Activated T-cell treated with anti-CD3 and anti-CD28 coated beads for 4 hours (primary cell): ENCODE measurements at places on chromosomes 4 and X.

- DNase-seq = no peak
Measured at GRCh38 chrX:64580605-64581004, 185.4 kb upstream of the MTMR8 start.

- no peak for DNase-seq
Measured at GRCh38 chr4:3307060-3307459, 14.2 kb downstream of the RGS12 start.

DNA sequence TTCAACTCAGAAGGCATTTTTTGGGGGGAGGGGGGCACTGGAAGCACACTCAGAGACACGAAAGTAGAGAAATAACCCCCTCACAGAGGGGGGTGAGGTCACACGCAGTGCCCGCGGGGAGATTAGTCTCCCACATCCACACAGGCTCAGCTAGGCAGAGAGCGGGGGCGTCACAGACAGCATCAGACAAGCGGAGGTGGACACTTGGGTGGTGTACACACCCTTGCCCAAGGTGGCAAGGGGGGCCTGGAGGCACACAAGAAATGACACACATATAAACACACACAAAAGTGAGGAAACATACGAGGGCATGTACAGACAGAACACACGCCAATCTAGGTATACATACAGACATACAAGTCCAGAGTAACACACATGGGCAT, 637 bp upstream of the SYN1 start:
- DNase-seq = no peak

DNA sequence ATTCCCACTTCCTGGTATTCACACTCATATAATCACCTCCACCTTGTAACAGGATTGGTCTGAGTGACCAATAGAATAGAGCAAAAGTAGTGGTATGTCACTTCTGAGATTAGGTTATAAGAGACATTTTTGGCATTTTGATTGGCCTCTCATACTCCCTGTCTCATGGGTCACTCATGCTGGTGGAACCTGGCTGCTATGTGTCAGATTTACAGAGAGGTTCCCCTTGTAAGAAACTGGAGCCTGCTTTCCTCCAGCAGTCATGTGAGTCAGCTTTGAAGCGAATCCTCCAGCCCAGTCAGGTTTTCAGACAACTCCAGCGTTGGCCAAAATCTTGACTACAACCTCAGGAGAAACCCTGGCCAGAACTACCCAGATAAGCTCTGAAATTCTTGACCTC, 2.6 kb upstream of the OTUD4 start:
- no peak for DNase-seq

- no peak for DNase-seq
Measured at GRCh38 chr4:178599521-178599920, 1157.3 kb upstream of the AGA start.

DNA sequence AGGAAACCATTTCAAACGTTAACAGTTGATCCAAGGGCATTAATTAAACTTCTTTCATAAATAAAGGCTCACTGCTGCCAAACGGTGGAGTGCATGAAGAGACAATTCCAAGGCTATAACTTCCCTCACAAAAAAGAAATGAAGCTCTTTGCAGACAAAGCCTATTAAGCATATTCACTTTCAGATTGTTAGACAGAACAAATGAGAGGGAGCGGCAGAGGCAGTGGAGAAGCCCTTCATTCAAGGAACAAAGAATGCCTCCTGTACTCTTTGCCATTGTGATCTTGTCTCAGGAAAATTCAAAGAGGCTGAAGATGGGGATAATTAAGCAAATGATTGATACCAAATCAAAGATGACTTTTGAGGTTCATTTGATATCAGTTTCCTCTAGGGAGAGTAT, 370.5 kb upstream of the FAT1 start:
- no peak for DNase-seq

- DNase-seq = no peak
Measured at GRCh38 chrX:154804261-154804956, 876 bp downstream of the MPP1 start.

GRCh38 chr4:99248714-99249113, 29.7 kb upstream of the ADH6 start:
- DNase-seq = no peak

- DNase-seq = no peak
Measured at GRCh38 chrX:69085151-69085550, 80.1 kb downstream of the PJA1 start.

DNA sequence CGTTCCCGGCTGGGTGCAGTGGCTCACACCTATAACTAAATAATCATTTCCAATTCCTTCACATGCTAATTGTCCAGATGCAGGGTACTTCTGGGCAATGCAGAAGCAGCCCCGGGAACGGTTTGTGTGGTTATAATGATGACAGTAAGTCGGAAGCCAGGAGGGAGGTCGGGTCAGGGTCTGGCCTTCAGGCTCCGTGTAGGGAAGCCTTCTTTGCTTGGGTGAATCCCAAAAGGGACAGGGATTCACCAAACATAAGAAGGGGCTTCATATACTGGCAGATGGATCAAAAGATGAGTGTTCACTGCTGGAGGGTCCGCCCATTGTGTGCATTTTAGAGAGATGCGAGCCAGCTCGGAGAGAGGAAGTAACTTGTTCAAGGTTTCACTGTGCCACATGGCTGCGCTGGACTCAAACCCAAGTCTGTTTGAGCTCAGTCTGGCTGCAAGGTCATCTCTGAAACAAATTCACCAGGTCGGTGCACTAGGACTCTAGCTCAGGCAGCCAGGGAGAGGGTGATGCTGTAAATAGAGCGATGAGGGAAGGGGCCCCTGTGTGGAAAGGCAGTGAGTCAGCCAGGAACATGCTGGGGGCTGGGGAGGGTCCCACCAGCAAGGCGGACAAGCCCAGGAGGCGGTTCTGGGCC, 4.8 kb upstream of the KIAA0232 start:
- no peak for DNase-seq

GRCh38 chr4:47533689-47534347, 48.7 kb downstream of the ATP10D start:
- no peak for DNase-seq

GRCh38 chr4:135123632-135124031, 922.0 kb upstream of the PABPC4L start:
- no peak for DNase-seq

DNA sequence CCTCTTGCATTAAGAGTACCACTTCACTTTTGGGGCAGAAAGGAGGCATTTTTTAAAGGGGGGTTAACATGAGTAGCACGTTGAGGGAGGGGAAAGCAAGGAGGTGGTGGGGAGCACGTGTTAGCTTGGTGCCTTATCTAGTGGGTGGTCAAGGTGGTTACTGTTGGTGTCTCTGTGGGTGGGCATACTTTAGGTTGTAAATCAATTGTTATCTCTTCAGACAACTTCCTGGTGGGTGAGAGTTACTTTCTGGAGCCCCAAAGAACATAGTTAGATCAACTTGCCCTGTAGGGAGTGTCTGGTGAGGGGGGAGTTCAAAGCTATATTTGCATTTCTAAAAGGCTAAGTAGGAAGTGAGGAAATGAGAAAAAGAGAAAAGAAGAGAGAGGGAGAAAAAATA, 297.7 kb upstream of the CLNK start:
- no peak for DNase-seq

DNA sequence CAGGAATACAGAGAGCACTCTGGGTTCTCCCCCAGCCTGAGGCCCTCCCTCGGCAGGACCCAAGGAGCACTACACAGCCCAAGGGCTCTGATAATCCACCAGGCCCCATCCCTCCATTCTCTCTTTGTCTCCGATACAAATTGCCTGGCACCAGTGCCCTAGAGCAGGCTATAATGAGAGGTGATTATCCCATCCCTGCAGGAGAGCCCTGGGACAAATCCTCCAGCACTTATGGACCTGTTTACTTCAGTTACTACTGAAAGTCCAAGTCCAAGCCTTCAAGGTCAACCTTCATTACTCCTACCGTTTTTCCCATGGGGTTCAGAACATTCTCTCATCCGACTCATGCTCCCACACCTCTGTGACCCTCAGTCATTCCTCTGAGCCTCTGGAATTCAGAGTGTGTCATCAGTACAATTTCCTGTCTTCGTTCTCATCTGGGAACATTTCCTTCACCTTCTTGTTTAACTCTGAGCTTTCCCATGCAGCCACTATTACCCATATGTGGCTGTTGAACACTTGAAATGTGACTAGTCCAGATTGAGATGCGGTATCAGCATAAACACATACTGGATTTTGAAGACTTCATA, 299.0 kb downstream of the RAPGEF2 start:
- no peak for DNase-seq

DNA sequence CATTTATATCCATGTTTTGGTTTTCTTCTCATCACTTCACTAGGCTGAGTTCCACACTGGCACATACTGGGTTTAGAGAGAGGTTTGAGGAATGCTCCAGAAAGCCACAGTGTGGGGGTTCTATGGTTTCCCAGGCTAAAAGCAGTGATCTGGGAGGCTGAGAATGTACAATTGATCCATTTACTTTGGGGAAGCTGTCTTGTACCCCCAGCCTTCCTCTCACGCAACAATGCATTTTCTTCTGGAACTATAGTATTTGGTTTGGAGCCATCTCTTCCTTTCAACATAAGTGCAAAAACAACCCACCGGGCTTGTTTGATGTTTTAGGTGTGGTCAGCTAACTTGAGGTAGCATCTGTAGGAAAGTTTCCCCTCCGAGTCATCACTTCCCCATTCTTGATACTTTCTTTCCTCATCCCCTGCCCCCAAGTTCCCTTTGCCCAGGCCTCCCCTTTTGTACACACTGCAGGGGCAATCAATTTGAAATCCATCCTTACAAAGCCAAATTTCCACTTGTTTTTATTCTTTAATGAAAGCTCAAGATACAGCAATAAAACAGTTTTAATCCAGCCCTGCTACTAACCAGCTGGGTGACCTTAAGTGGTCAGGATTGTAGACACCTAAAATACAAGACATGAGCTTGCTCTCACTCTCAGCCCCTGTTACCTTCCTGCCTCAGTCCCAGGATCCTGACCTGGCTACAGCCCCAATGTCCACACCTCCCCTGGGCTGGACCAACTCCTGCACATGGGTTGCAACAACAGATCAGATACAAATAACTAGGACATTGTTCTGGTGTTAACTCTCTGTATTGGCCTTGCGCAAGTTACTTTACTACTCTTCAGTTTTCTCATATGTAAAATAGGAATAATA, 109.2 kb downstream of the FHDC1 start:
- DNase-seq = no peak

DNA sequence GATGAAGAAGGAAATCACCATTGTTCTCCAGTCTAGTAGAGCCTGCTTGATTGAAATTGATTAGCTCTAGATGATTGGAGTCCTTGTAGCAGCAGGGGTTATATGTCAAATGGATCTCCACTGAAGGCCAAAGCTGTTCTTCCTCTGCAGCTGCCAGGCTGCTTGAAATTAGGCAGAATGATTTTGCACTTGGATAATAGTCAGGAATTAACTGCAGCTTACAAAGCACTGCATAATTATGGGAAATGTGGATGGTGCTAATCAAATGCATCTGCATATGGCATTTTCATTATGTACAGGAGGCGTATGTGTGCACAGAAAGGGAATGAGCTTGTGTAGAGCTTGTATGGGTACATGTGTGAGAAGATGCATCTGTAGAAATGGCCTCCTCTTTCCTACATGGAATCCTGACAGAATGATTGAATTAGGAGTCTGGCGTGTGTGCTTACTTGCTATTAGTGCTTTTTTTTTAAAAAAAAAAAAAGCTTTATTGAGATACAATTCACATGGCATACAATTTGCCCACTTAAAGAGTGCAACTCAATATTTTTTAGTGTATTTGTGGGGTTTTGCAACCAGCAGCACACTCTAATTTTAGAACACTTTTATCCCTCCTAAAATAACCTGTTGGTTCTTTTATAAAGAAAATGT, 65.9 kb downstream of the TMEM131L start:
- DNase-seq = no peak

- DNase-seq = no peak
Measured at GRCh38 chr4:127007305-127007704, 625.5 kb upstream of the INTU start.

- DNase-seq = no peak
Measured at GRCh38 chr4:24489870-24490269, 94.5 kb downstream of the DHX15 start.

- DNase-seq = no peak
Measured at GRCh38 chr4:87365348-87365747, 25.6 kb downstream of the HSD17B11 start.
